ENCODE measurements at places on chromosomes 3 and 15. TPM values are rescaled to one million over a fixed set of nuclear protein-coding genes. Genes with fewer than 3 reads are reported as not detected.

GRCh38 chr3:149388001-149388440 is 10.6 kb upstream of the TM4SF1 start:
- DNase-seq = peak; percentile 95

DNA sequence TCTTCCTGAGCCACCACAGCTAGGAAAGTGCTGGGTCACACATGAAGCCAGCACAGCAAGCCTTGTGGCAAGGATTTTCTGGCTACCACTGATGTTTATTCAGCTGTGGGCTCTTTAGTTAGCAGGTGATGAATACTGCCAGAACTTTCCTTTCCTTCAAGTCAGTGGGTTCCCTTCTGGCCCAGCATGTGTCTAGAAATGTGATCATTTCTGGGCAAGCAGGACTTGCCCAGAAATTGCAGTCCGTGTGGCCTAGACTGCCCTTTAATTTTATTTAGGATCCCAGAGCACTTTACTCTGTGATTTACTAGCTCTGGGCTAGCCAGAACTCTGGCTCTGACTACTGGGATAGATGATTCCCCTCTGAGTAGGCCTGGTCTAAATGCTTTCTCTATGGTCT is 397.5 kb downstream of the ZIC4 start:
- no peak for DNase-seq

DNA sequence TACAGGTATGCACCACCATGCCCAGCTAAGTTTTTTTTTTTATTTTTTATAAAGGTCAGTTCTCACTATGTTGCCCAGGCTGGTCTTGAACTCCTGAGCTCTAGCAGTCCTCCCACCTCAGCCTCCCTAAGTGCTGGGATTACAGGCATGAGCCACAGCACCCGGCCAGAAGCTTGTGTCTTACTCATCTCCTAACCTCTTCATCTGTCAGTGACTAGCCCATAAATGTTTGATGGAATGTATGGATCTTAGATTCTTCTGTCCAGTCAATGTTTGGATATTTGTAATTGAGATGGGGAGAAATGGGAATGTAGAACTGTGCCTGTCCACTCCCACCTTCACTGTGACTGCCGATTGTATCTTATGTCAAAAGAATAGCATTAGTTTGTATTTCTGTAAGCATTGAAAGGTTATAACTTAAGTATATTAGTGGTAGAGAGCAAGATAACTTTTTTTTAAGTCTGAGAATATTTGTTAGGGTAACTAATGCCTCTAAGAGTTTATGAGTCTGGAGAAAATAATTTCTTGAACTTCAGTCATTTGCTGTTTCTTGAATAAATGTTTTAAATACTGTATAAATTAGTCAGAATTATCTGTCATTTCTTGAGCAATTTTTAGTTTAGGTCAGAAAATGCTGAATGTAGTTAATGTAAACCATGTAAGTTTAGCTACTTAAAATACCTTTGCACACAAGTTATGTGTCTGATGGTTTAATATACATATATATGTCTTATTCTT is 215.3 kb upstream of the CGNL1 start:
- DNase-seq = no peak

- DNase-seq = no peak
Observed at GRCh38 chr15:25771338-25771706, 91.8 kb downstream of the ATP10A start.

- no peak for DNase-seq
Observed at GRCh38 chr3:117600112-117600511, 890.5 kb downstream of the TUSC7 start.

GRCh38 chr3:2274526-2274925 is 175.9 kb downstream of the CNTN4 start:
- DNase-seq = no peak

- peak; percentile 6 for DNase-seq
Observed at GRCh38 chr3:20225769-20226168, 39.8 kb upstream of the SGO1 start.

DNA sequence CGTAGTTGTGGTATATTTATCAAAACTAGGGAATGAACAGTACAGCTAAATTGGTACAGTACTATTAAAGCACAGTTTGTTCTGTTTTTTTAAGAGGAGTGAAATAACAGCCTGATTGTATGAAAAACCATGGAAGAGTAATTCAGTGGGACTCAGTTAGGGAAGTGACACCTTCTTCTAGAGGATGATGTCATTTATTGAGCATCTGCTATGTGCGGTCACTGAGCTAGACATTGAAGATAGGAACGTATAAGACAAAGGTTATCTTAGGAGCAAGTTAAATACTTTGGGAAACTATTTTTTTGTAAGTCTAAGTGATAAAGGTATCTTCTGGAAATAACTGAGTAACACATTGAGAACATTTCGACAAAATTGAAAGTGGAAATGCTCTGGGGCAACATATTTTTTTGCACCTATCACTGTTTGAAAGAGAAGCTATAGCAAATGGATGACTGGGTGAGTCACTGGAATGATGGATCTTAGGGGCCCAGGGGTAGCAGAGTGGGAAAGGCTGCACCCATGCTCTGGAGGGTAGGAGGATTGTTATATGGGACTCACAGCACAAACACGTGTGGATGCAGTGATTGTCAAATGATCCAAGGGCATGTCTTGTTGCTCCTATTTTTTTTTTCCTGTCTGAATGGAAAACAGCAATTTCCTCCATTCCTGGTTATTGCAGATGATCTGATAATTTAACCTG is 43.0 kb downstream of the OXNAD1 start:
- DNase-seq = no peak

GRCh38 chr15:51672913-51673857 is 8.1 kb upstream of the SCG3 start:
- no peak for DNase-seq

- DNase-seq = no peak
Observed at GRCh38 chr3:79551997-79552396, 215.8 kb downstream of the ROBO1 start.

DNA sequence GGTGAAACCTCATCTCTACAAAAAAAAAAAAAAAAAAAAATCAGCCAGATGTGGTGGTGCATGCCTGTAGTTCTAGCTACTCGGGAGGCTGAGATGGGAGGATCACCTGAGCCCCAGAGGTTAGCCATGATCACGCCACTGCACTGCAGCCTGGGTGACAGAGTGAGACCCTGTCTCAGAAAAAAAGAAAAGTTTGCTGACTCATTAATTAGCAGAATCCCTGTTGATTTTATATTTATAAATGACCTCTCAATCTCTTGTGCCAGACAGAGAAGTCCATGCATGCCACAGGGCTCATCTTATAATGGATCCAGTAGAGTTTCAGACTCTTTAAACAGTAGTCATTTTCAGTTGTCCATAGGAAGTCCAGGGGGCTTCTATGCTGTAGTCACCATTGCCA is 32.9 kb downstream of the ABHD6 start:
- no peak for DNase-seq

GRCh38 chr3:185929192-185930151 is 8.3 kb downstream of the TRA2B start:
- no peak for DNase-seq

- DNase-seq = no peak
Observed at GRCh38 chr3:59514865-59515482, 465.1 kb upstream of the CFAP20DC start.

DNA sequence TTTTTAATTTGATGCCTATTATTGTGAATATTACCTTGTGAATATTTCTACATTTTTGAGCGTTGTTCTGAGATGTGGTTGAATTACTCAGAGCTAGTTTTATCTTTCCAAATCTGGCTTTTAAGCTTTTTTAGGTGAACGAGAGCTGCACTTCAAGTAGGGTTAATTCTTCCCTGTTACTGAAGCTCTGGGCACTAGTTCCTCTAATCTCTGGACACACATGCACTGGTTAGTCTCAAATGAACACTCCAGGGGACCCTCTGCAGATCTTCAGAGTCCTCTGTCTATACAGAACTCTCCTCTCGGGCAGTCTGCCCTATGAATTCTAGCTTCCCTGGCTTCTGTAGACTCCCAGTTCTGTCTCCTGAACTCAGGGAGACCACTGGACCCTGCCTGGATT is 237.5 kb upstream of the TBC1D5 start:
- no peak for DNase-seq

- DNase-seq = no peak
Observed at GRCh38 chr3:77052733-77053670, 13.1 kb downstream of the ROBO2 start.

DNA sequence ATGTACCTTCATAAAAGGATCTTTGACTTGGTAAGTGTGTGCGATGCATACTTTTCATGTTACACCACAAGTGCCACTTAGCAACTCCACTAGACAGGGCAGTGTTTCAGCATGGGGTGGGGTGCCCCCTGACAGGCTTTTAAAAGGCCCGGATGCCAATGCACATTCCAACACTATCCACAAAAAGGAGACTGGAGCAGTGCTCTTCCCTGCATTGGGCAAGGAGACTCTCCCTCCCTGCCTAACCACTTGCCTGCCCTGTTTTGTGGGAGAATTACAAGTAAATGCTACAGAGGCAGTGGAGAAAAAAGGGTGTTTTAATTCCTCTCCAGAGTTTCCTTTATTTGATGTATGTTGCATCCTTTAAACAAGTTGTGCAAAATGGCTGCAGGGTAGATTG is 1.7 kb upstream of the RARB start:
- peak; percentile 61 for DNase-seq

GRCh38 chr15:85748176-85748575 is 46.5 kb downstream of the KLHL25 start:
- DNase-seq = no peak

DNA sequence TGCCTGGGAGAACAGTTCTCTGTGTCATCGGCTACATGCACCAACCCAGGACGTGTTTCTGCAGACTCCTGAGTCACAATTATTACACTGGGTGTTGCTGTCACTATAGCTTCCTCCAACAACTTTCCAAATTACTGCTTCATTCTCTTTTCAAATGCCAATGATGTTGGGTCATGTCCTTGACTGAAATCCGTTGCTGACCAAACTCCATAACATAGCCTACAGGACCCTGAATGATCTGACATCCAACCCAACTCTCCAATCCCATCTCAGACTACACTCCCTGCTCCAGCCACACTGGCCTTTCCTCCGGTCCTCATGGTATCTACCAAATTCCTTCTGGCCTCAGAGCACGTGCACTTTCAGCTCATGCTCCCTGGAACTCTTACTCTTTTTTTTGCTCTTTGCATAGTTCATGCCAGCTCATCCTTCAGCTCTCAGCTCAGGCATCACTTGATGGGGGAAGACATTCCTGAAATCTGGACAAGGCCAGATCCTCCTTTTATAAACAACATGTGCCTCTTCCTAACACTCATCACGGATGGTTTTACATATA is 108.8 kb upstream of the PTPRG start:
- no peak for DNase-seq

DNA sequence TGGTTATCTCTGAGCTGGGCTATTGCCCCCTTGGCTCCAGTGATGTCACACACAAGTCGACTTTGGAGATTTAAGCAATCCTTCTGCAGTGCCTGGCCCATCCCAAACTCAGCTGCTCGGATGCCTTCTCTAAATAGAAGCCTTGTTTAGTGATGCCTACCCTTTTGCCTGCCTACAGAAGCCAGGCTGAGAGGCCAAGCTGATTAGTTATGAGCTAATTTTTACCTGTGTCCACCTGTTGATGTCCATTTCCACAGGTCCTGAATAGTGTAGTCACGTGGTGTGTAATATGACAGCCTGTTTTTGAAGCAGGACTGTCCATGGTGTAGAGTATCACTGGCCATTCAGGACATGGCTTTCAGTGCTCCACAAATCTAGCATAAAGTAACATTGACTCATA is 45.5 kb downstream of the SSUH2 start:
- no peak for DNase-seq

DNA sequence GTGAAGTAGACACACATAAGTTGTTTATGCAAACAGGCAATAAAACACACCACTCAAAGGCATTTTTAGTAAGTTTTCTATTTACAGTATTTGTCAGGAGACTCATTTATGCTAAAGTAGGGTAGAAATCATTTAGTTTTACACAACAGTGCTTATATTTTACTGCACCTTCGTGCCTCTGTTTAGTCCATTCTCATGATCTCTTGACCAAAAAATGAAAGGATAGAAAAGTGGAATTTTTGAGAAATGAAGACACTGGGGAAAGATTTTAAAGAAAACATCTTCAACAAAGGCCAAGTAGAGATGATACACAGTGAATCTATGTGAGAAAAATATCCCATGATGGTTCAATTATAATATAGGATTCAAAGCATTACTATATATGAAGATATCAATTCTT is 114.9 kb downstream of the SAMMSON start:
- DNase-seq = no peak

- DNase-seq = no peak
Observed at GRCh38 chr3:5006755-5007202, 27.5 kb downstream of the BHLHE40 start.

DNA sequence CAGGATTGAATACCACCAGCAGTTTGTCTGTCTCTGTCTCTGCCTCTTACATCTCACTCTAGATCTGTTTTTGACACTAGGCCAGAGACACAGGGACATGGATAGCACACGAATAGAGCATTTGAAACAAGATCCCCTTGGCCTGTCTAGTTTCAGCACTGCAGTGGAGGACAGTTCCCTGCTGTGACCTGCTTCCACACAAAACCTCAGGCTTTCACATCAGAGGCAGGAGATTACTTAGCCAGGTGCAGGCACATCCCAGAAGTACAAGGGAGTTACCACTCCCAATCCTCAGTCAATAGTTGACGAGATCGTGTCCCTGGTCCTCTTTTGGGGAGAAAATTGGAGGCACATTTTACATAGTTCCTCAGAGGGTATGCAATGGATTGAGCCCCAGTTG is 34.0 kb upstream of the CCK start:
- DNase-seq = peak; percentile 26

GRCh38 chr15:77759896-77760592 is 127.3 kb upstream of the LINGO1 start:
- no peak for DNase-seq

DNA sequence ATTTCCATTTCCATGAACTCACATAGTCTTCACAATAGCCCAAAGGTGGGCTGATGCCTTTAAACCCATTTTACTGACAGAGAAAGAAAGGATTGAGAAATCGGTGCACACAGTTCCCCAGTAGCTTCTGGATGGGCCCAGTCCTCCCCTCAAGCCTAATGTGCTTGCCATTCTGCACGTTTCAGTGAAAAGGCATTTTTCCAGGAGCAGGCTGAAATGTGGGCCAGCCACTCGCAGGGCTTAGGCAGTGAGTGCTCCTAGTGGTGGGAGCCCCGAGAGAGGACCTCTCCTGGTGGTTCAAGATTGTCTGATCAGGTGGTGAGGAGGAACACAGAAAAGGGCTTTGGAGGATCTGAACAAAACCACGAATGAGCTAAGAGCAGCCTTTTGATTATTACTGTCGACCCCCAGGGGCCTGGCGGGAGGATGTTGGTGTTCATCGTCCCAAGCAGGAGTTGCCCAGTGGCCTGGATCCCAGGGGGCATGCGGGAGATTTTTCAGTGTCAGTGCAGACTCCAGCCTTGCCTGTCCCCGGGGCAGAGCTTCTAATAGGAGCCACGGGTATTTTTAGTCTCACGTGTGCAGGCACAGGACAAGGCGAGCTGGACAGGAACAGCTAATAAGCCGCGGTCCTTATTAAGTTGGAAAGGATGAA is 8.7 kb upstream of the KY start:
- no peak for DNase-seq

The BSN gene
- 0.12 TPM for total RNA-seq

The TNIK gene
- 0.46 TPM for total RNA-seq

The PAK6 gene
- total RNA-seq = 1.6 TPM

The GOLGA8N gene
- 4.0 TPM for total RNA-seq

The HTR3E gene
- not detected for total RNA-seq

The KCNH8 gene
- not detected for total RNA-seq

The IL5RA gene
- total RNA-seq = not detected

The MCF2L2 gene
- 1.2 TPM for total RNA-seq

The FGF12 gene
- 1.5 TPM for total RNA-seq

The GMNC gene
- total RNA-seq = not detected

The PRTG gene
- total RNA-seq = 13.4 TPM
